ENCODE measurements at places on chromosomes 1 and 21. TPM values are rescaled to one million over a fixed set of nuclear protein-coding genes. Genes with fewer than 3 reads are reported as not detected.

GRCh38 chr1:23224739-23225648 is 7.7 kb upstream of the HTR1D start:
- no peak for DNase-seq

DNA sequence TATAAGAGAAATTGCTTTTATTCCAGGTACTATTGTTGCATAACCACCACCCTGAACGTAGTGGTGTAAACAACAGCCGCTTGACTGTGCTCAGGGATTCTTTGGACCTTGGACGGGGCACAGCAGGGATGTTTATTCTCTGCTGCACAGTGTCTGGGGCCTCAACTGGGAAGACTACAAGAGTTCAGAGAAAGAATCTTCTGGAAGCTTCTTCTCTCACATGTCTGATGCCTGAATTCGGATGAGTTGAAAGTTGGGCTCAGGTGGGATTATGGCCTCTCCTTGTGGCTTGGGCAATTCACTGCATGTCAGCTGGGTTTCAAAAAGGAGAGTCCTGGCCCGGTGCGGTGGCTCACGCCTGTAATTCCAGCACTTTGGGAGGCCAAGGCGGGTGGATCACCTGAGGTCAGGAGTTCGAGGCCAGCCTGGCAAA is 19.0 kb upstream of the SSBP3 start:
- no peak for DNase-seq

The TMPRSS3 gene
- polyA plus RNA-seq, result not detected

The GUCA2B gene
- not detected for polyA plus RNA-seq
